M059J (cell line): ENCODE measurements at places on chromosomes 11 and 22.

- DNase-seq = no peak
These were observed 203.1 kb upstream of the TMEM45B start for GRCh38 chr11:129612447-129612961.

- peak; percentile 96 for DNase-seq
These were observed 71.7 kb upstream of the EED start for GRCh38 chr11:86172894-86173293.

- no peak for DNase-seq
These were observed 785.6 kb downstream of the TBC1D22A start for GRCh38 chr22:47547881-47548650.

DNA sequence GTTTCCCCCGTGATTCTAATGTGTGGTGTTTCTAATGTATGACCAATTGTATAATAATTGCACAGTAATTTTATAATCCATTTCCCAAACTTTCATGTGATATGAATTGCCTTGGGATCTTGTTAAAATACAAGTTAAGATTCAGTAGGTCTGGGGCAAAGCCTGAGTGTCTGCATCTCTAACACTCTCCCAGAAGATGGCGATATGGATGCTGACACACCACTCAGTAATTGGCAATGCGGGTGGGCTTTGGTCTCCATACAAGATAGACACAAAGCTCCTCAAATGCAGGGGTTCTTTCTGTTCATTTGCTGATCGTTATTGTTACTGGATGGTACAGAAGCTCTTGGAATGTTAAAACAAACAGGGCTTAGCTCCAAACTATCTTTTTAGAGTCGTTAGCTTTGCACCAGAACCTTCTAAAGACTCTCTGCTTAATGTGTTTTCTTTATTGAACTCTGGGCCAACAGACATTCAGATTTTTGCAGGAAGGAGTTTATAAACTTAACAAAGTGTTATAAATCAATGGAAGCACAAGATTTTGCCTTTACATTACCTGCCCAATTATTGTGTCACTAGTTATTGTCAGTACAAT lies 45.4 kb upstream of the ANO3 start:
- DNase-seq = peak; percentile 11

DNA sequence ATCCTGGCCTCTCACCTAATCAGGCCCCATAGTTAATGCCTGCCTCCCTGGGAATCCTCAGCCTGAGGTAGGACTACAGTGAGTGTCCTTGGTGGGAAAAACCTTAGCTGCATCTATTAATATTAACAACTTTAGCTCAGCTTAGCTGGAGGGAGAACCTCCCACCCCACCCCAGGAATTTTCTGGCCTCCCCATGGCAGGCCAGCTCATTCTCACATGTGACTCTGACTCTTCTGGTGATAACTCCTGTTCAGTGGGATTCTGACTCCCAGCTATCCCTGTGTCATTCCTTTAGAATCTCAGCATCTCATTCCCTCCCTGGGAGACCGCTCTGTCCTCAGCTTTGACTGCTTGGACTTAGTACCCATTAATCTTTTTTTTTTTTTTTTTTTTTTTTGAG lies 14.5 kb downstream of the ART5 start:
- peak; percentile 78 for DNase-seq

GRCh38 chr22:29744902-29745301 lies 21.9 kb downstream of the ZMAT5 start:
- DNase-seq = no peak

GRCh38 chr11:64252003-64252872 lies 908 bp downstream of the PLCB3 start:
- DNase-seq = peak; percentile 58
